Fibroblast of skin of right biceps (primary cell): ENCODE measurements at places on chromosomes 13 and 19.

DNA sequence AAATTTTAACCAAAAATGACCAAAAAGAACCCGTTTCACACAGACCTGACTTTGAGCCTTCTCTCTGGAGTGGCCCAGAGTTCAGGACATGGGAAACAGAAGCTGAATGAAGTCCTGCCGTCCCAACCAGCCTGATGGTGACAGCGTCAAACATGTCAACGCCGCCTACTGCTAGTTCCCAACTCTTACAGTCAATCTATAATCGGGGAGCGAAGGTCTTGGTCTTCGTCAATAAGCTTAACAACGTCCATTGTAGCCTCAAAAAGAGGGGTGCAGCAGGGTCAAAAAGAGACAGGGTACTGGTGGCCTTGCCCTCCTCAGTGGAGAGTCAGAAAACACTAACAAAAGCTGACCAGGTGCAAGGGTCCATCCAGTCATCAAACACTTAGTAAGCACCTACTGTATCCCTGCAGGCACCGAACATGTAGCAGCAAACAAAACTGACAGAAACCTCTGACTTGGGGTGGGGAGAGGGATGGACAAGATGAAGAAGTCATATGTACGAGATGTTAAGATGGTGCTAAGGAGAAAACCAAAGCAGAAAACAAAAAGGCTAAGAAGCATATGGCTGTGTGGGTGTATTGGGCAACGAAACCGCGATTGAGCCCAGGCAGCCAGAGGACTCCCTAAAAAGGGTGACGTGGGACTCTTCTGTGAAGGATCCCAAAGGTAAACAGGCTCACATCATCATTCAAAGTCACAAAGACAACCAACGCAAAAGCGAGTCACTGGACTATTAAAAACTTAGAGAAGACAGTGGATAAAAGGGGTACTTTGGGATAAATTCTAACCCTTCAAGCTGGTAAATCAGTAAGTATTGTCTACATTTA is 12.0 kb downstream of the MLLT1 start:
- no peak for DNase-seq

- DNase-seq: no peak
Measured at GRCh38 chr19:37980419-37981170, 73.6 kb downstream of the SIPA1L3 start.

- DNase-seq: no peak
Measured at GRCh38 chr19:24059563-24060295, 27.3 kb upstream of the ZNF254 start.

GRCh38 chr19:15101479-15102082 is 5.6 kb upstream of the SYDE1 start:
- DNase-seq: peak; percentile 27

DNA sequence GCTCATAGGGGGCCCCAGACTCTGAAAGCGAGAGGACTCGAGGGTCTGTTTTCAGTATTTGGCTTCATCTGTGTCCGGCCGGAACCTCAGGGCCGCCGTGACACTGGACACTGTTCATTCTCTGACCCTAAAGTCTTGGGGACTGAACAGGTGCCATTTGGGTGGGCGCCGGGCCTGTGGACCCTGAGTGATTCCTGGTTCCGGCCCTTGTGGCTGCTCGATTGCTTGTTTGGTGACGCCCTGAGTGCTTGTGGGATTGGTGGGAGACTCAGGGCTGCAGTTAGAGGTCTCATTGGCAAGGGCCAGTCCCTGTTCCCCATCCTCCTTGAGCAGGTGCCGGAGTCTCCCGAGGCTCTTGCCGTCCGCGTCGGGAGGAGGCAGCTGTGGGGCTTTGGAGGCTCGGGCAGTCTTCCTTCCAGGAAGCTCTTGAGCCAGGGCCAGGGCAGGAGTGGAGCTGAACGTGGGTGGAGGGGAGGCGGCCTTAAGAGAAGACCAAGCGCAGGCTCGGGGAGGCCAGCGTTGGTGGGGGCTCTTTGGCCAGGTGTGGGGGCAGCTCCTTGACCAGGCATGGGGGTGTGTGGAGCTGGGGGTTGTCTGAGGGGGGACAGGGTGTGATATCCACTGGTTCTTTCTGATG is 4.7 kb downstream of the PTBP1 start:
- DNase-seq: no peak

GRCh38 chr13:44698066-44698465 is 121.9 kb upstream of the TSC22D1 start:
- no peak for DNase-seq

GRCh38 chr13:30908416-30908980 is 2.4 kb downstream of the MEDAG start:
- DNase-seq: peak; percentile 47
